GM23338 (cell line): ENCODE measurements at places on chromosomes 3 and 15. TPM values are rescaled to one million over a fixed set of nuclear protein-coding genes. Genes with fewer than 3 reads are reported as not detected.

DNA sequence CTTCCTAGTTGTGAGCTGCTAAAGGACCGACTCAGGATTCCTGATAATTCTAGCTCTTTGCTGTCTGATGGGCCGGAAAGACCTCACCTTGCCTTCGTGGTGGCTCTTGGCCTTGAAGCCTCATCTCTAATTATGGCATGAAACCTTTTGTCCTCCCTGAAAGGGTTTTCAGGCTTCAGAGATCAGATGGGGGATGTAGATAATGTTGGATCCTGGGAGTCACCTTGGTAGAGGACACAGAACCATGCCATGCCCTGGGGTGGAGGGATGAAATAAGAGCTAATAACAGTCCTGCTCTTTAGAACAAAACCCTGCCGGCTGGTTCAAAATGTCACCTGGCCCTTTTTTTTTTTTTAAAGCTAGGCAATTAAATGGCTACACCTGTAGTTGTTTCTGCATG, 50.8 kb upstream of the SYN2 start:
- no peaks in the 10 kb centered on the region for H3K36me3 ChIP-seq
- H3K27me3 ChIP-seq, result no peaks in the 10 kb centered on the region
- no peak for DNase-seq
- H3K4me1 ChIP-seq, result no peaks in the 10 kb centered on the region

GRCh38 chr3:153502682-153503081, 340.7 kb downstream of the RAP2B start:
- H3K27ac ChIP-seq, result no peak overlapping the region
- no peak for DNase-seq
- H3K4me3 ChIP-seq, result no peak overlapping the region
- H3K36me3 ChIP-seq, result no peaks in the 10 kb centered on the region

- no peaks in the 10 kb centered on the region for H3K4me1 ChIP-seq
- H3K27me3 ChIP-seq, result no peaks in the 10 kb centered on the region
- no peaks in the 10 kb centered on the region for H3K36me3 ChIP-seq
- no peak overlapping the region for H3K27ac ChIP-seq
- H3K4me3 ChIP-seq, result no peak overlapping the region
These were observed 141.7 kb upstream of the MBNL1 start for GRCh38 chr3:152127058-152127457.

DNA sequence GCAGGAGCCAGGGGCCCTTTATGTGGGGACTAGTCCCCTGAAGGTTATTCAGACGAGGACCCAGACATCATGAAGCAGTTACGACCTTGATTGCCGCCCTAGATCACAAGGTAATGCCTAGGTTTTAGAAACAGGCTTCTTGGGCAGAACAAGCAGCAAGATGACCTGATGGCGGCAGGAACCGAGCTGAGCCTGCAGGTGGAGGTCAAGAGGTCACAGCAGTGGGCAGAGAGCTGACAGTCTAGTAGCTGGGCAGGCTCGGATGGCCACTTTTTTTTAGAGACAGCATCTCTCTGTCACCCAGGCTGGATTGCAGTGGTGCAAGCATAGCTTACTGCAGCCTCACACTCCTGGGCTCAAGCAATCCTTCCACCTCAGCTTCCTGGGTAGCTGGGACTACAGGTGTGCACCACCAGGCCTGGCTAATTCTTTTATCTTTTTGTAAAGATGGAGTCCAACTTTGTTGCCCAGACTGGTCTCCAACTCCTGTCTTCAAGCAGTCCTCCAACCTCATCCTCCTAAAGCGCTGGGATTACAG, 83.5 kb upstream of the ABHD17C start:
- peaks cover 19% of the 10 kb centered on the region for H3K4me1 ChIP-seq
- H3K27me3 ChIP-seq, result no peaks in the 10 kb centered on the region

GRCh38 chr3:128550113-128550440, 57.1 kb upstream of the GATA2 start:
- H3K4me3 ChIP-seq, result no peak overlapping the region
- no peaks in the 10 kb centered on the region for H3K36me3 ChIP-seq
- H3K4me1 ChIP-seq, result peaks cover 6% of the 10 kb centered on the region; the same call in 1 of the 2 replicates
- DNase-seq, result no peak

DNA sequence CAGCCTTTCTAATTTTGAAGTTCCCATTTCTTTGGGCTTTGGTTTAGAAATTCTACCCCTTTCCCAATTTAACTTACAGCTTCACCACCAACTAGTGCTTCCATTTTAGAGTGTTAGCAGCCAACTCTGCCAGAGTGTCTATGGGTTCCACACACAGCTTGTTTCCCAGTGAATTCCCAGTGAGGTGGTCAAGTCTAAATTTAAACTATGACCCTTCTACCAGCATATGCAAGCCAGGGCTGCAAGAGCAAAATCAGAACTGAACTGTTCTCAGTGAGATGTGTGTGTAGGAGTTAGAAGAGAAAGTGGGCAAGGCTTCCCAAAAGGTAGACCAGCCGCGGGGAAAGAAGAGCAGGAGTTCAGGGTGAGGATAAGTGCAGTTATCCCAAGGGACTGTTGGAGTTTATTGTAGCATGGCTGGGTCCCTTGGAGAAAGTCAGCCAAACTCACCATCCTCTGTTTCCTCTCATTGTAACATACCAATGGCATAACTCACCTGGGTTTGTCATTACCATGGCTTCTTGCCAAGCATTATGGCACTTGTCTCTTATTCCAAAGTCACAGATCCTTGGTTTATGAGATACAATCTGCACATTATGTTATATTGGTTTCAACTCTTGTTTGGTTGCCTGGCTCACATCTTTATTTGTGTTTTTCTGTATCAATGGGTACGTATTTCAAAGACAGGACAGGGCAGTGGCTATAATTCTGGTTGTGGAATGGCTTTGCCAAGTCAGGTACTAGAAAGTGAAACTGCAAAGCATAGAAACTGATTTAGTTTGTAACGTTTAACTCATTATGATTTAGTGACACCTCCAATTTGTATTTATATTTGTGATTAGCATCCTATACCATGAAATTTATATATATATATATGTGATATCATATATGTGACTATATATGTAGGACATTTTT, 130.2 kb upstream of the UMPS start:
- H3K27me3 ChIP-seq, result no peaks in the 10 kb centered on the region
- no peak overlapping the region for H3K4me3 ChIP-seq
- DNase-seq, result no peak
- no peaks in the 10 kb centered on the region for H3K4me1 ChIP-seq
- H3K36me3 ChIP-seq, result no peaks in the 10 kb centered on the region
- H3K27ac ChIP-seq, result no peak overlapping the region

MBNL1 gene
- total RNA-seq, result 15.7 and 23.2 TPM in 2 replicates

EFCC1 gene
- 0.27 TPM in 1 of 2 replicates, not detected in the other for total RNA-seq

KY gene
- total RNA-seq, result not detected in 2 replicates
